Right kidney (tissue), 9 donors: ENCODE measurements at places on chromosomes 5 and 9.

GRCh38 chr5:126000507-126000906 lies 422.7 kb upstream of the GRAMD2B start:
- no peak for DNase-seq

- no peak for DNase-seq
Observed at GRCh38 chr9:129981180-129981907, 61.6 kb downstream of the FNBP1 start.

DNA sequence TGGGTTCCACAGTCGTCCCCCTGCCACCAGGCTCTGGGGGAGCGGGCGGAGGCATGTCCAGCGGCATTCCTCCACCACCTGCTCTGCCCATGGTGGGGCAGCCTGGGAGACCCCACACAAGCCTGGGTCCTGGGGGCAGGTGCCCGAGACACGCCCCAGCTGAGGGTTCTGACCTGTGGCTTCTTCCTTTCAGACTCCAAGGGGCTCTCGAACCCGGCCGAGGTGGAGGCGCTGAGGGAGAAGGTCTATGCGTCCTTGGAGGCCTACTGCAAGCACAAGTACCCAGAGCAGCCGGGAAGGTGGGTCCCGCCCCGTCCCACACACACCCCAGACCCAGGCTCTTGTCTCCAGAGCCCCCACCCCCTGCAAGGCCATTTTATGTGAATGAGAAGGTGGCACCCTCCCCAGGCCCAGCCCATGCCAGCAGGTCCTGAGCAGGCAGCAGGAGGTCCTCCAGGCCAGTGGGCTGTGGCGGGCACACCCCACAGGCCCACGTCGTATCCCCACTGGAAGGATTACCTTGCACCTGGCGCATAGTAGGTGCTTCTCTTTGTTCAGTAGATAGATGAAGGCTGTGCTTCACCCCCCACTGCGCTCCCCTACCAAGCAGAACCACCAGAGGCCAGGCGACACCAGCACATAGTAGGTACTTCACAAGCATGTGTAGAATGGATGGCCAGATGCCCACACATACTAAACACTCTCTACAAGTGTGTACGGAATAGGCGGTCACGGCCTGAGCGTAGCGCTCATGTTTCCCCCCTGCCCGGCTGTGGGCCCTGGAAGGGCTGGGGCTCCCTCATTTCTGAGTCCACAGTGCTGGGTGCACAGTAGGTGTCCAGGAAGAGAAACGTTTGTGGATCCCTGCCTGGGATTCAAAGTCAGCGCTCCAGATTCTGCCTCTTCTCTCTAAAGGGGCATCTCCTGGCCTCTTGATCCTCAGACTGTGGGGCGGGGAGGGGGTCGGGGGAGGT lies 107.9 kb downstream of the RXRA start:
- no peak for DNase-seq

GRCh38 chr9:5851445-5851844 lies 18.5 kb upstream of the ERMP1 start:
- no peak for DNase-seq

GRCh38 chr9:97315550-97315949 lies 8.1 kb downstream of the CCDC180 start:
- DNase-seq: no peak

GRCh38 chr9:109369285-109369684 lies 48.4 kb upstream of the EPB41L4B start:
- DNase-seq: no peak

DNA sequence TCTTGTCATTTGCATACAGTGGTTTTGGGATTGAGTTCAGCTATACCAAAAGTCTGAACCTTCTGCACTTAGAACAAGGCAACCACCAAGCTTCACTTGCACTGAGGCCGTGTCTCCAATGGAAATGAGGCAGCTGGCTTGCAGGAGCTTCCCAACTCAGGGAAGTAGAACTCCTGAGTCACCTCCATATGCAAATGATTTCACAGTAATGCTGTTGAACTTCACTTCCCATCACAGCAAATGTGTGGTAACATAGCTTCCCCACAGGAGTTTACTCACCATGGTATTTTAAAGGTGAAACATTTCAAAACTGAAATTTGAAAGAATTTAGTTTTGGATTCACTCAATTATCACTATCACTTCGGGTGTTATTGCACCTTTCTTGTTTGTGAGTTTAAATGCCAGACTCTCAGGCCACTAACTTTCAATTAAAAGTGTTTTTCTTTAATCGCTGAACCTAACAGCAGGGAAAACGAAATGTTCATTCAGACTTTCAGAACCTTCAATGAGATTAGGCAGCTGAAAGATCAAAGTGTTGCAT lies 9.0 kb downstream of the CD274 start:
- no peak for DNase-seq

DNA sequence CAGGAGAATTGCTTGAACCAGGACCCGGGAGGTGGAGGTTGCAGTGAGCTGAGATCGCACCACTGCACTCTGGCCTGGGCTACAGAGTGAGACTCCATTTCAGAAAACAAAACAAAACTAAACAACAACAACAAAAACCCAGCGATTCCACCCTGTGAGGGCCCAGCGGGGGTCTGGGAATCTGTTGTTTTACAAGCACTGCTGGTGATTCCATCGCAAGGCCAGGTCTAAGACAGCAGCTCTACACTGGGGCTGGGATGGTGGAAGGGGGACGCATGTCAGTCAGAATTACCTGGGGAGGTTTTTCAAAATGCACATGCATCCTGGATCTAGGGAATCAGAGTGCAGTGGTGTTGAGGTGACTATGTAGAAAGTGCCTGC lies 90.9 kb downstream of the ANKRD55 start:
- no peak for DNase-seq
